ENCODE measurements at places on chromosomes 16 and 17. TPM values are rescaled to one million over a fixed set of nuclear protein-coding genes. Genes with fewer than 3 reads are reported as not detected.

Gene MPP2
- total RNA-seq: 20.3 TPM

Gene ZKSCAN2
- 4.0 TPM for total RNA-seq

Gene FKBP10
- 81.5 TPM for total RNA-seq

Gene VAT1L
- total RNA-seq: 19.2 TPM

Gene RAB37
- total RNA-seq: 0.48 TPM

Gene CLDN6
- 1.6 TPM for total RNA-seq

Gene VMP1
- total RNA-seq: 162 TPM

Gene LGALS9B
- not detected for total RNA-seq

Gene TEKT3
- total RNA-seq: 2.9 TPM
